HepG2 (cell line): ENCODE measurements at places on chromosomes 4 and X. TPM values are rescaled to one million over a fixed set of nuclear protein-coding genes. Genes with fewer than 3 reads are reported as not detected.

GRCh38 chr4:84491481-84491880, 7.6 kb downstream of the NKX6-1 start:
- H3K27ac ChIP-seq: no peak overlapping the region
- no peak overlapping the region for H3K4me3 ChIP-seq
- peaks cover 2% of the 10 kb centered on the region for H3K27me3 ChIP-seq

DNA sequence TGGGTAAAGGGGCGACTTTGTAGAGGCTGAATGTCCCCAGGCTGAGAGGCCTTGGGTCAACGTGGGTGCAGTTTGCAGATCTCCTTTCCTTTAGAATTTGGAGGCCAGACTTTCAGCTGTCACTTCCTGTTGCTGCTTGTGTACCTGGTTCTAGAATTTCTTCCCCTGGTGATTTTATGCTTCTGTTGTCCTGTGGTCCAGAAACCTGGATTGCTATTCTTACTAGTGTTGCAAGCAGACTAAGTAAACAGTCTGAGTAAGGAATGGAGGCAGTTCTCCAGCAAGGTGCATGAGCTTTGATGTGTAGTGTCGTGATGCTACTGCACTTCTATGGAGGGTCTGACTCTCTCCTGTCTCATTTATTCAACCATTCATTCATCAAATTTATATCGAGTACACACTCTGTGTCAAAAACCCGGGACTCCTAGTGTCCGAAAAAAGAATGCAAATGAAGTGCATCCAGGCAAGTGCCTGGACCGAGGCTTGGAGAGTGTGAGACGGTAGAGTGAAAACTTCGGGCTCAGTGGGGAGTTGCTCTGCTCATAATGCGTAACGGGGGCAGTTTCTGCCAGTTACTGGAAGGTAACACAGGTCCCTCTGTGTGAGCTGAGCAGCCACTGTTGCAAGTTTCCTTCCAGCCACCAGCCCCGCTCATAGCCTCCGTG, 83.3 kb downstream of the SORCS2 start:
- H3K4me1 ChIP-seq: no peaks in the 10 kb centered on the region
- H3K27ac ChIP-seq: no peak overlapping the region
- H3K36me3 ChIP-seq: no peaks in the 10 kb centered on the region
- no peak overlapping the region for H3K4me3 ChIP-seq
- peaks cover 7% of the 10 kb centered on the region for H3K27me3 ChIP-seq

DNA sequence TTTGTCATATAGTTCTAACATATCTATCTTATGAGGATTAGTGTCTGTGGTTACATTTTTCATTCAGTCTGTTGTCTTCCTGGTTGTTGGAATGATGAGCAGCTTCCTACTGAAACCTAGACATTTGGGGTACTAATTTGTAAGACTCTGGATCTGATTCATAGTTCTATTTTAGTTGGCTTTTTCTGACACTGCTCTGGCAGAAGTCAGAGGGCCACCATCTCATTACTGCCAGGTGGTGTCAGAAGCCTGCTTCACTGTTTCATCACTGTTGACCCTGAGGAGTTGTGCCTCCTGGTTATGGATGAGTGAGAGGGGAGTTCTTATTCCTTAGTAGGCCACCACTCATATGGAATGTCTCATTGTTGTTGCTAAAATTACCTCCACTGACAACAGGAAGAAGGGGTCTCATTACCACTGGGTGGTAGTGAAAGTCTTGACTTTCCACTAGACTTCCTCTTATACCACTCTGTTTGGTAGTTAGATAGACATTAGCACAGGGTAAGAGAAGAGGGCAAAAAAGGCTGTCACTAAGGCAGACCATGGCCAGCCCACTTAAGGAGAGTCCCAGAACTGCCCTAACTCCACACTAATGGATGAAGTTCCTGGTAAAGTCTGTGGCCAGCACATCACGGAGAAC, 395.2 kb downstream of the SPOCK3 start:
- H3K36me3 ChIP-seq: no peaks in the 10 kb centered on the region
- DNase-seq: no peak
- no peaks in the 10 kb centered on the region for H3K27me3 ChIP-seq
- H3K4me1 ChIP-seq: no peaks in the 10 kb centered on the region

GRCh38 chr4:186167605-186168004, 23.8 kb upstream of the CYP4V2 start:
- no peak overlapping the region for H3K27ac ChIP-seq
- H3K27me3 ChIP-seq: peaks cover 3% of the 10 kb centered on the region; the same call in 1 of the 2 replicates
- no peak overlapping the region for H3K4me3 ChIP-seq
- no peaks in the 10 kb centered on the region for H3K36me3 ChIP-seq
- no peak for DNase-seq
- H3K4me1 ChIP-seq: peaks cover 37% of the 10 kb centered on the region

GRCh38 chrX:632366-633042, 1.9 kb downstream of the SHOX start:
- H3K36me3 ChIP-seq: no peaks in the 10 kb centered on the region
- peaks cover 6% of the 10 kb centered on the region for H3K27me3 ChIP-seq
- H3K4me3 ChIP-seq: no peak overlapping the region
- no peak for DNase-seq
- no peak overlapping the region for H3K27ac ChIP-seq

GRCh38 chr4:118729287-118730286, 44.4 kb downstream of the METTL14 start:
- no peaks in the 10 kb centered on the region for H3K27me3 ChIP-seq
- peaks cover 20% of the 10 kb centered on the region for H3K4me1 ChIP-seq

- no peak overlapping the region; the same call in 1 of the 2 replicates for H3K4me3 ChIP-seq
- H3K27ac ChIP-seq: peak overlapping the region; percentile 74
Measured at GRCh38 chr4:158812133-158812532, 43.3 kb downstream of the FNIP2 start.

DNA sequence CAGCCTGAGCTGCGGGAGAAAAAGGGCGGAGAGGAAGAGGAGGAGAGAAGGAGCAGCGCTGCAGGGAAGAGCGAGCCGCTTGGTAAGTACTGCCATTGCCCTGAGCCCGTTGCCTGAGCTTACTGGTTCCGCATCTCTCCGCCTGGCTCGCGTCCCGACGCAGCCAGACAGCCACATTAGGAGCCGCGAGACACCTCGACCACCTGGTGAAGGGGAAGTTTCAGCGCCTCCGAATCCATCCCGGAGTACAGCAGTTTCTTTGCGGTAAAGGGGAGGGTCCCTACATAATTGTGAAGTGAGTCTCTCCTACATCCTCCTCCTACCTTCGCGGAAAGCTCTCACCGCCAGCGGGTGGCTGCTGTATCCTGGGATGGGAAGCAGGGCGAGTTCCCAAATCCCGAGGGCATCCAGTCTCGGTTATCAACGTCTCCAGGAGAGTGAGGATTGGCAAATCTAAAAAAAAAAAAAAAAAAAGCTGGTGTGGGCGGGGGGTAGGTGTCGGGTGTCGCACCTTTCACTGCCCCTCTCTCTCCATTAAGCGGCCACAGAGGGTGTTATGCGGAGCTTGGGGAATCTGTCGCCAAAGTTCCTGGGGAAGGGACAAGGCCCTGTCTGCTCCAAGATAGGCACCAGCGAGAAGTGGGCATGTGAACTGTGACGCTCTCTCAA, 7.9 kb downstream of the TBX22 start:
- H3K36me3 ChIP-seq: no peaks in the 10 kb centered on the region
- H3K27ac ChIP-seq: no peak overlapping the region
- H3K27me3 ChIP-seq: no peaks in the 10 kb centered on the region

HPGD gene
- total RNA-seq: 0.13 and 0.36 TPM in 2 replicates

DNA sequence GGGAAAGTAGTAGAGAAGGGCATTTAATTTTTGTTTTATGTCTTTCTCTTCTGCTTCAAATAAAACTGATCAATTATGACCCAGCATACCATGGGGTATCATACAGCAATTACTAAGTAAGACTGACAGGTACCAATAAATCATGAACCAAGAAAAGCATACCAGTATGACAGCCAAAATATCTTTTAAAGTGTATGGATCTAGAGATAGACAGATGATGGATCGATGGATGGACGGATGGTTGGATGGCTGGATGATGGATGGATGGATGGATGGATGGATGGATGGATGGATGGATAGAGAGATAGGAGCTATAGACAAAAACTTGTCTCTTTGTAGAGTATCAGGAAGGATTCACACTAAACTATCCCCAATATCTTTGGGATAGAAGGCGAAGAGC, 1.4 kb downstream of the DDX60L start:
- H3K27ac ChIP-seq: no peak overlapping the region
- H3K4me1 ChIP-seq: peaks cover 8% of the 10 kb centered on the region; the same call in 1 of the 2 replicates
- DNase-seq: no peak
- no peak overlapping the region for H3K4me3 ChIP-seq
- H3K36me3 ChIP-seq: no peaks in the 10 kb centered on the region

DNA sequence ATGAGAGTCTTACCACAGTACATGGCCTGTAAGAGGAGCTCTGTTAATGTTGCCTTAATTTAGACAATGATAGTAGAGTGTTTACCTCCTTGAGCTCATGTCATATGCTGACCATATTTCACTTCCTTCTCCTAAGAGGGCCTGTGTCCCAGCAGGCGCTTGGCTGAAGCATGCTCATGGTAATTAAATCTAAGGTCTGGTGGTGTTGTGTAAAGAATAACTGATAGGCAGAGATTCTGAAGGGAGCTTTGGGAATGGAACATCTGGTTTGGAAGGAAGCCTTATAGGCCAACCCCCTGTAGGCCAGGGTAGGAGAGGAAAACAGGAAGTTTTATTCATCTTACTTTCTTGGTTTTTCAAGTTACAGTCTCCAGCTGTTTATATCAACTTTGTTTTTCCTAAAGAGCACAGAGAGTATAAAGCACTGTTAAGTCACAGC, 300.2 kb downstream of the USP46 start:
- no peak overlapping the region for H3K27ac ChIP-seq
- no peaks in the 10 kb centered on the region for H3K36me3 ChIP-seq
- H3K27me3 ChIP-seq: no peaks in the 10 kb centered on the region; the same call in 2 of the 3 replicates
- no peaks in the 10 kb centered on the region for H3K4me1 ChIP-seq

DNA sequence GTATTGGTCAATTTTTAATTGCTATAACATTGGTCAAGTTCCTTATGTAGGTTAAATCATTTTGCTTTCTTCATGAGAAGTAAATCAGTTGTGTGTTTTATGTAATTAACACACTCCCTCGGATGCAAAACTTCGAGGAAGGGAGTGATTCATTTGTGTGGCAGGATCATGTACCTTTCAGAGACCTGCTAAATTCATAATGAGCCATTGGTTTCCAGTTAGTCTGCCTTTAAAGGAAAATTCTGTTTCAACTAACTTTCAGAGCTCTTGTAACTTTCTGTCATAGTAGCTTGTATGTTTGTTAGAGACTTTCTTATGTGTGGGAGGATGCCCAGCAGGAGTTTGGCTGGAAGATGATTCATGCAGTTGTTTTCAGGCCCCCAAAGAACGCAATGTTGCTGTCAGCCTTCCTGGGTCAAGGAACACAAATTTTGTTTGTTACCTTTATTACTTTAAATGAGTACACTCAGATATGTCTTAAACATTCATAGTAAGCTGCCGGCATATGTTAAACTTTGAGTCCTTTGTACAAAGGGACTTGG, 72.1 kb downstream of the GPR101 start:
- H3K4me3 ChIP-seq: no peak overlapping the region
- no peaks in the 10 kb centered on the region for H3K36me3 ChIP-seq
- DNase-seq: no peak
- H3K4me1 ChIP-seq: no peaks in the 10 kb centered on the region
- no peaks in the 10 kb centered on the region for H3K27me3 ChIP-seq
- no peak overlapping the region for H3K27ac ChIP-seq

- peaks cover 24% of the 10 kb centered on the region for H3K4me1 ChIP-seq
- no peak overlapping the region for H3K27ac ChIP-seq
- DNase-seq: no peak
- H3K27me3 ChIP-seq: no peaks in the 10 kb centered on the region
- no peaks in the 10 kb centered on the region for H3K36me3 ChIP-seq
Measured at GRCh38 chrX:39756086-39756883, 341.5 kb downstream of the BCOR start.

- H3K27ac ChIP-seq: no peak overlapping the region
- no peaks in the 10 kb centered on the region for H3K27me3 ChIP-seq
- DNase-seq: no peak
- H3K36me3 ChIP-seq: no peaks in the 10 kb centered on the region
- no peak overlapping the region for H3K4me3 ChIP-seq
- no peaks in the 10 kb centered on the region for H3K4me1 ChIP-seq
Measured at GRCh38 chrX:8366481-8366880, 98.1 kb upstream of the VCX3B start.

GRCh38 chrX:17606231-17606630, 131.1 kb upstream of the SCML1 start:
- DNase-seq: no peak
- H3K4me3 ChIP-seq: no peak overlapping the region
- H3K27ac ChIP-seq: no peak overlapping the region
- no peaks in the 10 kb centered on the region for H3K4me1 ChIP-seq
- no peaks in the 10 kb centered on the region for H3K36me3 ChIP-seq
- H3K27me3 ChIP-seq: no peaks in the 10 kb centered on the region

CLDN2 gene
- total RNA-seq: 1.1 and 1.5 TPM in 2 replicates

DNA sequence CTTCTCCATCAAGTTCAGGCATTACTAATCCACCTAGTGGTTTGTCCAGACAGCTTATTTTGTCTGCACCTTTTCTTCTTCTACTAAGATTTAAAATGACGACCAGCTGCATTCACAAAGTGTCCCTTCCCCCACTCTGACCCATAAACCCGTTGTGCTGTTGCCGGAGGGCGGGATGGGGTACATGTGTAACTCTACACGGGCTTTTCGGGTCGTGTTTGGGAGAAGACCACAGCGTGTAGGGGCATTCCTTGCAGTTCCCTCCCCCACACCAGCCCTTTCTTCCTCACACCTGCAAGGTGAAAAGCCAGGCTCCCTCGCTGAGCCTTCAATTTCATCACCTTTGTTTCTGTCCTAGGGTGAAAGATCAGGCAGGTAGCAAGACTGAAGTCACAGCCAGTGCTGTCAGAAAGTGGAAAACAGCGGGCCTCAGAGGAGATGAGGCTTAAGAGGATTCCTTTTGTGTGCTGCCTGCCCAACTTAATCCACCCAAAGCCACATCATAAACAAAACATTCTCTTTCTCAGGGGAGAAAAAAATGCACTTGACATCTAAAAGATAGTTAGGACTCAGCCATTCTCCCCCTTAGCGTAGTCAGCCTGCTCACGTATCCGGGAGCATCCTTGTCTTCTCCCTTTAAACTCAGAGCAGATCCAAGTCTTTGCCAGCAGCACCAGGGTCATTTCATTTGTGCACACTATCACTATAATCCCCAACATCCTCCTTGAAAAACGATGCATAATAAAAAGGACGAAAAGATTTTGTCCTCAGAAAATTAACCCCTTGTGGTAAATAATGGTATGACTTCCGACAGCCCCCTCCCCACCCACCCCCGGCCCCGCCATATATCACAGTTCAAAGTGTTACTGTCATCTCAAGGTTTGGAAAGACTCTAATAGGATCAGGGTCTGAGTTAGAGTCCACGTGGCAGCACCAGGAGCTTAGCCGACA, 599.0 kb downstream of the RAB28 start:
- H3K36me3 ChIP-seq: no peaks in the 10 kb centered on the region
- H3K27me3 ChIP-seq: no peaks in the 10 kb centered on the region
- H3K27ac ChIP-seq: no peak overlapping the region

CLGN gene
- 10.0 and 17.0 TPM in 2 replicates for total RNA-seq
